ENCODE measurements at places on chromosomes 3 and 15. TPM values are rescaled to one million over a fixed set of nuclear protein-coding genes. Genes with fewer than 3 reads are reported as not detected.

The MITF gene
- total RNA-seq: 2.1 TPM

The MB21D2 gene
- total RNA-seq: 8.7 TPM

The MORC1 gene
- total RNA-seq: 0.84 TPM

The GOLGA6L10 gene
- total RNA-seq: 1.4 TPM

The GRAMD1C gene
- total RNA-seq: 2.3 TPM

The EOMES gene
- total RNA-seq: 3.4 TPM

Data from mononuclear cell (primary cell).